SK-MEL-5 (cell line): ENCODE measurements at places on chromosomes 16 and 17. TPM values are rescaled to one million over a fixed set of nuclear protein-coding genes. Genes with fewer than 3 reads are reported as not detected.

GRCh38 chr17:49520386-49521087 lies 25.4 kb downstream of the NGFR start:
- no peak for DNase-seq

DNA sequence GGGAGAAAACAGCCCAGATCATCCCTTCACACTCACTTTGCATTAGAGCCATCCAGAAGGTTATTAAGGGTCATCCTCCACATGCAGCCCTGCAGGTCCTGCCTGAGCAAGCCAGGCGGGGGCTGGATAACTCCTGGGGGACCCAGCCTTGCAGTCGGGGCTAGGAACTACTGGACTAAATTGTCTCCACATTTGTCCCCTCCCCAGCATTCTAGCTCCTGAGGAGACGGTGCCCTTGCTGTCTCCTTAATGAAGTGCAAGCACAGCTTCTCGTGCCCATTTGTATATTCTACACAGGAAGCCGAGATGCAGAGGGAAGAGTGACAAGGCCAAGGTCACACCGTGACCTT lies 185.2 kb downstream of the C16orf95 start:
- DNase-seq, result no peak

- DNase-seq, result peak; percentile 48
Measured at GRCh38 chr16:66515596-66516508, 34.1 kb downstream of the TK2 start.

- DNase-seq, result peak; percentile 73
Measured at GRCh38 chr17:68509141-68510057, 2.8 kb upstream of the PRKAR1A start.

DNA sequence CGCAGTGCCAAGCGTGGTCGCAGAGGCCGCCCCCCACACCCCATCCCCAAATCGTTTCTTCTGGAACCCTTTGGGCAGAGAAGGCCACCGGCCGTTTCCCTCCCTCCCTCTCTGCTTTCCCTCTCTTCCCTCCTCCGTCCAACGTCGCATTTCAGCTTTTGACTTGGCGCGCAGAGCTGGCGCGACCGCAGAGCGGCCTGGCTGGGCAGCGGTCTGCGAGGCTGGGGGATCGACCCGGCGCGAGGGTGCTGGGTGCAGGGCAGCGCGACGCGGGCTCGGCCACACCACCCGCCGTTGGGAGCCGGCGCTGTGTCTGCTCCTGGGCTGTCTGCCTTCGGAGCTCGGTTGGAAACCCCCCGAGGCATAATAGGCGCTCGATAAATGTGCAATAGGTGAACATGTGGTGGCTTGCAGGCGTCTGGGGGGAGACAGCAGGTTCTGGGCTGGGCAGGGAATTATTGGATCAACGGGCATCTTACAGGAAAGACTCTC lies 2.8 kb upstream of the NTN3 start:
- no peak for DNase-seq

- no peak for DNase-seq
Measured at GRCh38 chr17:51014129-51014528, 106.5 kb downstream of the SPAG9 start.

The AOC3 gene
- total RNA-seq, result 0.26 TPM in 1 of 2 replicates, not detected in the other

The GLG1 gene
- 41.7 and 57.9 TPM in 2 replicates for total RNA-seq

The KRTAP4-9 gene
- not detected in 2 replicates for total RNA-seq

The CSH2 gene
- not detected in 2 replicates for total RNA-seq

The WFDC1 gene
- total RNA-seq, result 714 and 808 TPM in 2 replicates

The UMOD gene
- total RNA-seq, result not detected in 2 replicates

The DPEP2 gene
- total RNA-seq, result not detected in 2 replicates

The SCNN1B gene
- not detected in 2 replicates for total RNA-seq
